ENCODE measurements at places on chromosomes 13 and 19. TPM values are rescaled to one million over a fixed set of nuclear protein-coding genes. Genes with fewer than 3 reads are reported as not detected.

The GNA15 gene
- total RNA-seq = 10.3 TPM

The PLIN5 gene
- total RNA-seq = 28.6 TPM

The PCDH20 gene
- total RNA-seq = 1.8 TPM

DNA sequence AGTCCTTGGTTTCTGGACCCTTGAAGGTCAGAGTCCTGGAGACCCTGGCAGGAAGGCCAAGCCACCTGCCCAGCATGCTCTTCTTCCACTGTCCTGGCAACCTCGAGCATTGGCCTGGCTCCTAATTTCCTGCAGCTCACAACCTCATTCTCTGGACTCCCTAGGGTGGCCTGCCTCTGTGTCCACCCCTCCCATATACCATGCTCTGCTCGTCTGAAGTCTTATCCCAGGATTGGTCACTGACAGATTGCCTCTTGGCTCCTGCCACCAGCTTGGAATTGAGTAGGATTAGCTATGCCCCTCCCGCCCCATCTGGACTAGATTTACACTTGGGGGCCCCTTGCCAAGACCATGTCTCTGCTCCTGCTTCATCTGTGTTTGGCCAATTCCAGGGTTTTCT, 17.1 kb upstream of the WASF3 start:
- no peak for DNase-seq

GRCh38 chr13:62336507-62336906, 920.9 kb upstream of the PCDH20 start:
- no peak for DNase-seq

GRCh38 chr13:100525453-100526317, 62.9 kb downstream of the GGACT start:
- no peak for DNase-seq

DNA sequence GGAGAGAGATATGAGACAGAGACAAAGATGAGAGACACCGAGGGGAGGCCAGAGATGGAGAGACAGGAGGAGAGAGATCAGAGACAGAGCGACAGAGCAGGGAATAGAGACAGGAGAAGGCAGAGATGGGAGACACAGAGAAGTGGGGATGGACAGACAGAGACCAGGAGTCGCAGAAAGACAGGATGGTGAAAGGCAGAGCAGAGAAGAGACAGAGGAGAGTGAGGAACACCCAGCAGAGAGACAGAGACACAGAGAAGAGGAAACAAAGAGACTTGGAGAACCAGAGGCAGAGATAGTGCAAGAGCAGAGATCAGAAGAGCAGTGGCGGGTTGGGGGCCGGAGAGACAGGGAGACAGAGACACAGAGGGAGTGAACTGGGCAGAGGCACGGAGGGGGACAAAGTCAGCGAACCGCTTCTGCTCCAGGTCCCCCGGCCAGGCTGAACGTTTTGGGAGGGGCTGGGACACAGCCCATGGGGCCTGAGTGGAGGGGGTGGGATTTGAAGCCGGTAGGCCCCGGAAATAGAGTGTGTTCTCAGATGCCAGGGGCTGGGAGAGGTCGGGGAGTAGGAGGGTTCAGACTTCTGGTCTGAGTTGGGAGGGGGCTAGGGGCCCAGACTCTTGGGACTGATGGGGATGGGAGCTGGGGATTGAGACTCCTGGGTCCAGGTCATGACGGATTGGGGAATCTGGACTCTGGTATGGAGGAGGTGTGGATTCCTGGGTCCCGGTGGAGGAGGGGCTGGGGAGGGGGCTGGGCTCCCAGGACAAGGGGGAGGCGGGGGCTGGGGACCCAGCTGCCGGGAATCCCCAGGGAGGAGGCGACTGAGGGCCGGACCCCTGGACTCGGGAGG, 654 bp downstream of the ZNF579 start:
- no peak for DNase-seq

GRCh38 chr19:33748231-33748630, 48.4 kb upstream of the KCTD15 start:
- no peak for DNase-seq

All from omental fat pad (tissue), 4 donors.